CD8-positive, alpha-beta memory T cell (primary cell): ENCODE measurements at places on chromosomes 1 and 21.

DNA sequence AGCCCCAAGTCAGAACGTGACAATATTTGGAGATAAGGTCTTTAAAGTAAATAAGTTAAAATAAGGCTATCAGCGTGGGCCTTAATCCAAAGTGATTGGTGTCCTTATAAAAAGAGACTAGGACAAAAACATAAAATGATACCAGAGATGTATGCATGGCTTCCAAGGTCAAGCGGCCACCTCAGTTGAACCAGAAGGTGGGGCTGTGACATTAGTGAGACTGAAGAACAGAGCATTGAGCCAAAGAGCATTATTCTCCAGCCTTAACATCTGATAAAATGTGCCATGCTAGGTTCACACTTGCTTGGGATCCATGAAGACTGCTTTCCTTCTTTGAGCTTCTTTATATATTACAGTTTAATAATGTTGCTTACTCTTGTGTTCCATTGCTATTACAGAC lies 554.6 kb downstream of the PLA2G4A start:
- no peak for DNase-seq

GRCh38 chr1:58778385-58779000 lies 5.4 kb downstream of the JUN start:
- DNase-seq = no peak

DNA sequence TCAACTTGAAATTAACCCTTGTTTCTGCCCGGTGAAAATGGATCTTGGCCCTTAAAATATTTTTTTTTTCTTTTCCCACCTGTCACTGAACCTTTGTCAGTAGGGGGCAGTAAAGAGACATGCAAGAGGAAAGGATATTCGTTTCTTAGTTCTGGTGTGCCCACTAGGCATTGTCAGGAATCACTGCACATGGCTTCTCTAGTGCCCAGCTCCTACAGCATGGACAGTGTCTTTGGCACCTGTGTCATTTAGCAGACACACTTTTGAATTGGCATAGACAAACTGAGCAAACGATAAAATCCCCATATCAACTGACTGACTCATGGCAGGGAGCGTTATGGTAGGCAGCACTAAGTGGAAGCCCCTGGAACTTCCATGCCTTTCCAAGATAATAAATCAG lies 1048.1 kb downstream of the BRINP3 start:
- no peak for DNase-seq

DNA sequence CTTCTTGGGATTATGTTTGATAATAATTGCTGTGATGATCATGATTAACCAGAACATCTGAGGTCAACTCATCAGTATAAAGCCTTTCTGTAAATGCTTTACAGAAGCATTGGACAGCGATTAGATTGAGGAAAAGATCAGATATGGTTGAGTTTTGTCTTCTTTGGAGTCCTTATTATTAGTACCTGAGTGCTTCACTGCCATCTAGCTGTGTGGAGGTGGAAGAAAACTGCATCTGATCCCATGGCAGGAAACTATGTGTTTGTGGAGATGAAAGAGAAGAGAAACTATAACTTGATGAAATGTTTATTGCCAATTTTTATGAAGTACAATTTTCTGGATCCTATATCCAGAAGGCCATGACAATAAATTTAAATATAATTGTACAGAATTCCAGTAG lies 11.4 kb downstream of the FLG2 start:
- no peak for DNase-seq

GRCh38 chr1:216184126-216184680 lies 239.0 kb downstream of the USH2A start:
- DNase-seq = no peak

DNA sequence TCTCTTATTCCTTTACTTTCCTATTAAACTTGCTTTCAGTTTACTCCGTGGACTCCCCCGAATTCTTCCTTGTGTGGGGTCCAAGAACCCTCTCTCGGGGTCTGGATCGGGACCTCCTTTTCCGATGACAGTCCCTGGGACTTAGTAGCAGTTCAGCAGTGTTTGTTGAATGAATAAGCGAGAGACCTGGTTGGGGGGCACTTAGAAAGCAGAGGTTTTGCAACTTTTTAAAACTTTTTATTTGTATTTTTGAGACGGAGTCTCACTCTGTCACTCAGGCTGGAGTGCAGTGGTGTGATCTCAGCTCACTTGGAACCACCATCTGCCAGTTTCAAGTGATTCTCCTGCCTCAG lies 2.1 kb upstream of the ANKRD65 start:
- no peak for DNase-seq

GRCh38 chr1:203479646-203480045 lies 4.0 kb downstream of the PRELP start:
- no peak for DNase-seq

DNA sequence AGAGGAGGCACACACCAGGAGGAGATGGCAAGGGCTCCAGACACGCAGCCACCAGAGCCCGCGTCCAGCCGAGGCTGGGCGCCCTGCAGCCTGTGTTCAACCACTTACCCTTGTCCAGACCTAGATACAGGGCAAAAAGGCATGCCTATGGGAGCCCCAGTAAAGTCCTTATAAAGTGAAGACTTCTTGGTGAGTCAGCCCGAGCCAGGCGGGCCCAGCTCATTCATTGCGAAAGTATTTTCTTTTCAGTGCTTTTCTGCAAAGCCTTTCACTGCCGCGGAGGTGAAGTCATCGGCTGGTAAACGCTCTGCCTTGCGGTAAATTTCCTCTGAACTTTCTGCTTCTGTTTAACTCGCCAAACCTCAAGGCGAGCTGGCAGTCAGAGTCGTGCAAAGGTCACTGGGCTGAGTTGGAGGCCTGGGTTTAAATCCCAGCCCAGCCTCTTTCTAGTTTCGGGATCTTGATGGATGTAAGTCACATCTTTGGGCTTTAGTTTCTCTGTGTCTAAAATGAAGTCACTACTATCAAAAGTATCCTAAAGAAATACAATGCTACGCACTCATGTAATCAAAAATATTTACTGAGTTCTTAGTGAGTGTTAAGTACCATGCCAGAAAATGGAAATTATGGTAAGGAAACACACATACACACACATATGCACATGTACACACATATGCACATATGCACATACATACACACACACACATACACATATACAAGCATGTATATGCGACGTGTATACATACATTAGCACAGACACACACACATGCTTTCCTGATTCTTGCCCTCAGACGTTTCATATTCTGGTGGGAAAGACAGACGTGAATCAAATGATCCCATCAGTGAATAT lies 54.7 kb upstream of the IFFO2 start:
- DNase-seq = peak; percentile 21

GRCh38 chr21:21969211-21969610 lies 971.0 kb downstream of the NCAM2 start:
- no peak for DNase-seq
